ENCODE measurements at places on chromosomes 2 and 18. TPM values are rescaled to one million over a fixed set of nuclear protein-coding genes. Genes with fewer than 3 reads are reported as not detected.

DNA sequence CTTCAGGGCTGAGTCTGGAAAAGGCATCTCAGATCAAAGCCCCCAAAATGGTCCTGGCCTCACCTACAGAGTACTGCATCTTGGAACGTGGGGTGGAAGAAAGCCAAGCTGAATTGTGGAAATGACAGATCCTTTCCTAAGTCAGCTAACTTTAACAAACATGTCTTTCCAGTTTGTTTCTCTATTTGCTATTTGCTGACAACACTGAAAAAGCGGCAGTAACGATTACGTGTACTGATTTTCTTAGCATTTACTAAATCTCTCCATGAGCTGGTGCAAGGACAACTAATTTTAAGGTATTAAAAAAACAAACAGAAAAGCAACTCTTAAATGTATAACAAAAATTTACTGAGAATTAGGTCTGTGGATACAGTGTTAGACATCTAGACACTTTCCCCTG lies 1.1 kb downstream of the HIBCH start:
- no peak for DNase-seq

DNA sequence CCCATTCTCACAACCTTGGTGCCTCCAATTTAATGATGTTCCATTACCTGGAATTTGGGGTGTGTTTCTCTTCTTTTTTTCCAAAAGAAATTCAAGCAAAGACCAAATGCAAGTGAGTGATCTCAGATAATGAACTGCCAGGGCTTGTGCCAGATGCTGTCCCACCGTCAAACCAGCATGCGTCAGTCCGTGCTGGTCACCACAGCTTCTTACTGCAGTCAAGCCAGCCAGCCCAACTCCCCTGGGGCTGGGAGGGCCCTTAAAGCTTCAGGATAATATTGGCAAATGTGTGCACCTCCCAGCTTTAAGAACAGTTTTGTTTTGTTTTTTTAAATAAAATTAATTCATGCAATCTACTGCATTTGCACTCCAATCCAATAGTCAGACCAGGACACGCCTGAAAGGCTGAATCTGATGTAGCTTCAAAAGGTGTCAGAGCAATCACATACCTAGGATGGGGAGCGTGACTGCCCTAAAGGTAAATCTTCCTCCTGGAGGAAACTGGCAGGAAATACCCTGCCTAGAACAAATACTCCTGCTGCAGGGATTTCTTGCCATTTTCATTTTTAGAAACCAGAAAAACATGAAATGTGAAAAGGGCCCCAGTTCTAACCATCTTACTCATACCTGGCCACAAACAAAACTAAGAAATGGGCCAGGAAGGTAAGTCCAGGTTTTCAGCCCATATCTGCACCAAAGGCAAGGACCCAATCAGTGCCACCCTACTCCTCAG lies 26.8 kb upstream of the SP3 start:
- DNase-seq, result peak; percentile 92

DNA sequence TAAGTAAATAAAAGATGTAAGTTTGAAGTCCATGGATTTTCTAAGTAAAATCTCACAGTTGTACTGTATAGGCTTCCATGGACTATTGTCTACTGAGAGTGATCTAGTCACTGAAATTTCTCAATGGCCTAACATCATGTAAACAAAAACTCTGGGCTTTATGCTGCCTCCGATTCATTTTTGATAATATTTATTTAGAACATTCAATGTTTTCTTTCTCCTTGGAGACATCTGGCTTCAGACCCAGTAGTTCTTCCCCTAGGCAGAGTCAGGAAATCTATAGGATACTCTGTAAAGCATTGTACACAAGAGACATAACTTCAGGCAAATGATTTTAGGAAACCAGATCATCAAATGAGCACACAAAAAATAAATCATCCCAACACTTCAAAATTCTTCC lies 1208.6 kb upstream of the ZEB2 start:
- DNase-seq, result no peak

DNA sequence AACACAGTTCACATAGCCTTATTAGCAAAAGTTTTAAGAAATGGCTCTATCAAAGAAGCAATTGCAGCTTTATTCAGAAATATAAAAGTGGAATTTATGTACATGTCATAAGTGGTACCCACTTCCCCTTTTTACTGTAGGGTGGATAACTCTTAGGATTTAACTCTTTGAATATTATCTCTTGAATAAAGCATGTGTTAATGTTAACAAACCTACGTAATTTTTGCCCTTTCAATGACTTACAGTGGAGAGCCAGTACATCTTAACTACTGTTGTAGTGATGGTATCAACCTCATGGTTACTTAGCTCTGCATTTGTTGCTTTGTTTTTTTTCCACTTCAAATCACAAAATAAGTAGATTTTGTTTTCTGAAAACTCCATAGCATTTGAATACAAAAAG lies 8.8 kb downstream of the NABP1 start:
- no peak for DNase-seq

DNA sequence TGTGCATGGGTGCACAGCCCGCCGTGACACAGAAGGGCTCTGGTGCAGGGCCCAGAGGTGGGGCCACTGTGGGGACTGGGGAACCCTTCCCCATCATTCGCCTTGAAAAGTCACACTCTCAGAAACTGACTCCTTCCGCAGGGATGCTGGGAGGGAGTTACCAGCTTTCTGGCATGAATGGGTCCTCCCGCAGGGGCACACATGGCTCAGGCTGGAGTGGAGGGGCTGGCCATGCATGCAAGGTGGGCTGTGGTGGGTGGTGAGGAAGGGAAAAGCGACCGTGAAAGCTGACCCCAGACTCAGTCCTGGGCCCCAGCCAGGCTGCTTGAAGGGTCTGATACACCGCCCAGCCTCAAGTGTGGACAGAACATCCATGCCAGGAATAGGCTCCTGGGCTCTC lies 201.1 kb downstream of the TNS1 start:
- no peak for DNase-seq

GRCh38 chr18:36141576-36141975 lies 11.9 kb downstream of the ELP2 start:
- no peak for DNase-seq

- peak; percentile 59 for DNase-seq
Observed at GRCh38 chr18:12406371-12407111, 1.2 kb upstream of the PRELID3A start.

- DNase-seq, result peak; percentile 83
Observed at GRCh38 chr18:58887613-58887963, 22.9 kb downstream of the ZNF532 start.

GRCh38 chr2:200679127-200679526 lies 93.3 kb downstream of the AOX1 start:
- DNase-seq, result no peak

DNA sequence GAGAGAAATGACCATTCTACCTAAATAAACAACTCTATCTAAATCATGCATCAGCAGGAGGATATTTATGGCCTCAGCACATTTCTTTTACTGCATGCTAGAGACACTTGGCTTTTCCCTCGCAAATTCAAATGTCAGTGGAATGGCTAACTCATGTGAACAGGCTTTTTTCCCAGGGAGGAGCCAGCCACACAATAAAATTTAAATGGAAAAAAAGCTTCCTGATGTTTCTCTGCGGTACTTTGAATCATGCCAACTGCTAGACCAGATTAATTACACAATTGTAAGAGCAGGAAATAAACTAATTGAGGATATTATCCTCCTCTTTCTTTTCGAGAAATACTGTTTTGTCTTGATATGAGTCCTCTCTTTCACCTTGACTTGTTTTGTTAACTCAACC lies 676.3 kb downstream of the IRS1 start:
- no peak for DNase-seq

- no peak for DNase-seq
Observed at GRCh38 chr2:3325458-3326181, 52.0 kb downstream of the EIPR1 start.

DNA sequence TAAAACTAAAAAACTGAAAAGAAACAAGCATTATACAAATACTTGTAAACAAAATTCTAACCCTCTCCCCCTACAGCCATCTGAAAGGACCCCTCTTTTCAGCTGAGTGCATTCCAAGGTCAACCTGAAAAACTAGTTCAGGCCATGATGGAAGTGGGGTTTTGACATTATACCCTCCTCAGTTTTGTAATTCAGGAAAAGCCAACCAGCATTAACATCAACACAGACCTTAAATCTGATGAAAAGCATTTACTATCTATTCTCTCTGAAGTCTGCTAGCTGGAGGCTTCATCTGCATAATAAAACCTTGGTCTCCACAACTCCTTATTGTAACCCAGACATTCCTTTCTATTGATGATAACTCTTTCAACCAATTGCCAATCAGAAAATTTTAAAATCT lies 302.2 kb downstream of the CNTNAP5 start:
- DNase-seq, result no peak

DNA sequence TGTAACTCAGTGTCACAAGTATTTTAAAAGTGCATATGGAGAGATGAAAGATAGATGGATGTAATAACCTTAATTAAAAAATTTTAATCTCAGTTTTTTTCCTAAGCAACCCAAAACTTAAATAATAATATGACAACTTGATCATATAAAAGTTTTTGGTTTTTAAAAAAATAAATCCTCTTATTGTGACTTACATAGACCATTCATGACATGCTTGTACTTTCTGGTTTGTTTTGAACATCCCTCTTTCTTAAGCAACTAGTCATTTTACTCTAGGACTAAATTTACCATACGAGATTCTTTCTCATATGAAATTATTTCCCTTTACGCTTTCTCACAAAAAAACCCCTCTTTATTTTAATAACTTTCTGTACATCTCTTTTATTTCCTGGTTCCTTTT lies 6.5 kb upstream of the PLA2R1 start:
- DNase-seq, result no peak

- no peak for DNase-seq
Observed at GRCh38 chr2:218378053-218378452, 4.0 kb upstream of the SLC11A1 start.

DNA sequence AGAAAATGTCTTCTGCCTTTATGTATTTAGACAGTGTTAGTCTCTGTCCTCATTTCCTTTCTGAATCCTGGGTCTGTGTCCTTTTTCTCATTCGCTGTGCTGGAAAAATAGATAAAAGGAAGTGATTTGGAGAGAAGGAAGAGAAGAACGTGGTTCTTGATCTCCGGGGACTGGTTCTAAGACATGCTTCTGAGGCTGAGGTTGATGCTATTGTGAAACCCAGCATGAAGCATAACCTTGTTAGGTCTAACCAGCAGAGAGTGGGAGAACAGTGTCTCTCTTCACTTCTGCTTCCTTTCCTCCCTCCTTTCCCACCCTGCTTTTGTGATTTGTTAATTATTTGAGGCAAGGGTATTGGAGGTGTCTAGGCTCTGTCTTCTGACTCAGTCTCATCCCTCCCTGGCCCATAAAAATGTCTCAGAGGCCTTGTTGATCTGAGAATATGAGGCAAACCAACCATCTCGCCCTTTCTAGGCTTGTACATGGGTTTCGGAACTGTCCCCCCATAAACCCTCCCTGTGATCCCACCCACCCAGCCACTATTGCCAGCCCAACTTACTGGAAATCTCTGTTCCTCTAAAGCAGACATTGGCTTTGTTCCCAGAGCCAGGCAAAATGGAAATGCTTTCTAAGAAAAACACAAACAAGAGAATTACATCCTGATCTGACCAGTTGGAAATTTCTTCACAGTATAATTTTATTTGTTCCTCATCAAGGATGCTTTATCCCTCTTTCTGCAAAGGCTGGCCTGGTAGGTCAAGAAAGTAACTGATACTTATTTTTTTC lies 360.6 kb upstream of the TNP1 start:
- no peak for DNase-seq

- no peak for DNase-seq
Observed at GRCh38 chr2:109701362-109701761, 87.2 kb downstream of the SOWAHC start.

DNA sequence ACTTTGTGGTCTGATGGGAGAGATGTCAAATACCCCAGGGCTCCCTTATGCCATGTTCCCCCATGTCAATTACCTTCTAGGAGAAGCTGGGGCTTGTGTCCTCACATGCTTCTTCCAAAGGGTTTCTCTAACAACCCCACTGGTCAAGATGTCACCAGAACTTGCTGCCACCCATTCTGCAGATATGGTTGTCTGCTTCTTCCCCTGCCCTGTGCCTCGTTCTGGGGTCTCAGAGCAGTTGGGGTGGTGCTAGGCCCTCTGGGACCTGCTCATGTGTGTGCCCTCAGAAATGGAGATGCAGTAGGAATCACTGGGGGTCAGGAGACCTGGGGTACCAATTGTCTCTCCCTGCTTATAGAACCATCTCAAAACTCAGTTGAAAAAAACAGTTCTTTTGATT lies 268.6 kb downstream of the MYCN start:
- no peak for DNase-seq

DNA sequence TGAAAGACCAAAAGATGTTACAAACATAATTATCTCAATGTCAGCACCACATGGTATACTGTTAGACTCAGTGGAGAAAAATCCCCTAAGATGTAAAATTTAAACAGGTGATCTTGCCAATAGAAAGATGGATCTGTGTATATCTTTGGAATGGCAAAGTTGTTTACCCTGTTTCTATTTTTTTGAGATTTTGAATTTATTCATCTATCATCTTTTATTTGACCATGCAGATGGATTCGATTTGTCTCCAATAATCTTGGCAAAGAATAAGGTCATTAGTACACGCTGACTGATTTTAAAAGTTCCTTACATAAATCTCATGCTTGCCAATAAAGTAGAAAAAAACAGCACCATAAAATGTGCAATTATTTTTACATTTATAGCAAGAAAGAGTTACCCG lies 459.3 kb downstream of the MBD2 start:
- no peak for DNase-seq

DNA sequence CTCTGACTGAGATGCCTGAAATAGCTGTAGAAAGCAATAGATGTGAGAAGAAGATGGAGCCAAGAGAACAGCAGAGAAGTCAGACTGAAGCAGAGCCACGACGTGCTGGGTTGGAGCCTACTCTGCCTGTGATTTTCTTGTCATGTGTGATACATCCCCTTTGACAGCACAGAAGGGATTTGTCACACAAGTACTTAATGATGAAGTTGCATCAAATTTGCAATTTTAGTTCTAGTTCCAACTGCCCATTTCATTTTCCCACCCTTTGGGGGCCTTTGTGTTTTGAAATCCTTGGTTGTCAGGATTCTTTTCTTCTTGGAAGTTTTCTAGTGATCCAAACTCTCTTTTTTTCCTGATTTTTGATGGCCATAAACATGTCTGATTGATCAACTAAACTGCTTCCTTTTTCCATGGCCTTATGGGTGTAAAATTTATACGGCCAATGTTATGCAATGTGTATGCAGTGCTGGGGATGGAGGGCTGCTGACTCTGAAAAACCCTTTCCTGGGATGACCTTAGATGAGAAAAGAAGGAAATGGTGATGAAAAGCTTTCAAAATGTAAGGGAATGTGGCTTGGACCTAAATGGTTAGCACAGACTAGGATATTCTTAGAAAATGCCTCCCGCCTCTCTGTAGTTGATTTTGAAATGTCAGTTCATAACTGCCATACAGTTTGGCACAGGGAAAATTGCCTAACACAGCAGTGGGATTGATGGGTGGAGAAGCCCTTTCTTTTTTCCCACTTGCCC lies 9.6 kb upstream of the B3GNT2 start:
- no peak for DNase-seq

GRCh38 chr2:11564816-11565567 lies 31.1 kb downstream of the GREB1 start:
- DNase-seq, result no peak

The MGAT5 gene
- 36.1 TPM for total RNA-seq

The ACADL gene
- 32.8 TPM for total RNA-seq

The HRH4 gene
- total RNA-seq, result 0.15 TPM

The SKOR2 gene
- total RNA-seq, result not detected
